HL-60 (cell line): ENCODE measurements at places on chromosomes 5 and 9.

GRCh38 chr5:68287976-68288706 is 72.6 kb downstream of the PIK3R1 start:
- DNase-seq, result no peak

- no peak for DNase-seq
Observed at GRCh38 chr5:156414391-156414790, 87.4 kb downstream of the SGCD start.

DNA sequence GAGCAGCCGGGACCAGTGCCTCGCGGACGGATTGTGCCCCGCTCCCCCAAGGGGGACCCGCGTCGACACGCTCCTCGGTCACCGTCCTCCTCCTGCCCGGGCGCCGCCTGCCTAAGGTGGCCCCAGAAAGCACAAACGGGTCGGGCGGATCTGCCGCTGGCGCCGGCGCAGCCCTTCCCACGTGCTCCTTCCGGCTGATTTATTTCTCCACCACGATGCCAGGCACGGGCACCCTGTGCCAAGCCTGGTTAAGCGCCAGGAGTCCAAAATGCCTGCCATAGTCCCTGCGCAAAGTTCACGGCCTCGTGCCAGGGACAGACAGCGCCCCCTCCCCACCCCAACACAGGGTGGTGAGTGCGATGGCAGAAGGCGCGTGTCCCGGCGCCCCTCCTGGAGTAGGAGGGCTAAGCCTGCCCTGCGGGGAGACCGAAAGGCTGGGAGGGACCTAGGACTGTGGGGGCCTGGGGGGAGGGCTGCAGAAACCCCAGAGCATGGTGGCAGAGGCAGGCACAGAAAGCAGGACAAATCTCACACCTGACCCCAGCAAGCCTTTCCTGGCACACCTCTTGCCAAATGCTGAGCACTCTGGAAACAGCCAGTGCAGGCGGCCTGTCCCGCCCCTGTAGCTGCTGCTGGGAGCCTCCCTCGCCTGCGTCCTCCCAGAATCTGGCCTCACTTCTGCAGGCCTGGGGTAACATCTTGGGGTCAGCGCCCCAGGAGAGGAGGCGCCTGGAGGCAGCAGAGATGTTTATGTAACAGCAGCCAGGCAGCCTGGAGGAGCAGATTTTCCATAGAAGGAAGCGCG is 1.1 kb upstream of the NOTCH1 start:
- DNase-seq, result no peak

DNA sequence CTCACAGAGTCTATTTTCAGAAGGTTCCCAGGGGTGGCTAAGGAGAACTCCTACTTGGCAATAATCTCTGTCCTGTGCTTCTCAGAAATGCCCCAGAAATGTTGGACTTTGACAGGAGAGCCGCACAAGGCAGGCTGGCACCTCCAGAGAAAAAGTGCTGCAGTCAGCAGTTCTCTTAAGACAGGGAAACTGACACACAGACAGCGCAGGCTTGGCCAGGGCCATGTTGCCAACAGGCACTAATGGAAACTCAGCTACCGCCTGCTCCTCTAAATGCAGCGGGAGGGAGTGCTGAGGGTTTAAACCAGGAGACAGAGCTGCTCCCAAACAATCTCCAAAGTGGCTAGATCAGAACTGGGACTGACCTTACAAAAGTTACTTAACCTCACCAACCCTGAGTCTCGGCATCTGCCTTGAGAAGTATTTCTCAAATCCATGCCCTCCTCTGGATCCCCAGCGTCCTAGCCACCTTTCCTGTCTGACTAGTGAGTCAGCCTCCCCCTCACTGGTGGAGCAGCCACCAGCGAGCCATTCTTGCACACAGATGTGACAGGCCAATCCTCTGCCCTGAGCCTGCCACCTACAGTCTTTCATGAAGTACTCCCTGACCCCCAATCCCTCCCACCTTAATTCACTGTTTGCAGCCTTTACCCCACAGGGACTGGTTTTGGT is 186.4 kb downstream of the CDK5RAP2 start:
- no peak for DNase-seq

- no peak for DNase-seq
Observed at GRCh38 chr5:110377943-110378342, 348.5 kb downstream of the TMEM232 start.

- DNase-seq, result peak; percentile 18
Observed at GRCh38 chr9:129414377-129414992, 206.4 kb downstream of the C9orf50 start.

- DNase-seq, result no peak
Observed at GRCh38 chr5:107451028-107451427, 219.7 kb downstream of the EFNA5 start.

GRCh38 chr9:110545705-110546104 is 33.8 kb downstream of the SVEP1 start:
- no peak for DNase-seq

DNA sequence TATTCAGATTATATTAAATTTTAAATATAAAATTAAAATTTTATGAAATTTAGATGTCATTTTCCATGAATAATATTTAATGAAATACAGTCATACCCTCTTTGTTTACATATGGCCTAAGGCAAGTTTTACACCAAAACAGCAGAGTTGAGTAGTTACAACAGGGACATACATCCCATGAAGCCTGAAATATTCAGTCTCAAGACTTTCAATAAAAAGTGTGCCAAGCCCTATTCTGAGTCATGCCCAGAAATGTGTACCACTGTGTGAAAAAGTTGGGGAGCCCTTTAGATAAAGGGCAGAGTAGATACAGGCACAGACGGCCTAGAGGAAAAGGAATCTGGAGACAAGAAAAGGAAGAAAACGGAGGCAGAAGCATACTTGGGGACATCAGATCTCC is 261.3 kb downstream of the SGCD start:
- no peak for DNase-seq

GRCh38 chr5:161546470-161547301 is at the start of gene GABRB2:
TSS of gene GABRB2 (minus strand) at chr5:161546725. CDS start at chr5:161546643, 82 bp downstream.
- peak; percentile 34 for DNase-seq

DNA sequence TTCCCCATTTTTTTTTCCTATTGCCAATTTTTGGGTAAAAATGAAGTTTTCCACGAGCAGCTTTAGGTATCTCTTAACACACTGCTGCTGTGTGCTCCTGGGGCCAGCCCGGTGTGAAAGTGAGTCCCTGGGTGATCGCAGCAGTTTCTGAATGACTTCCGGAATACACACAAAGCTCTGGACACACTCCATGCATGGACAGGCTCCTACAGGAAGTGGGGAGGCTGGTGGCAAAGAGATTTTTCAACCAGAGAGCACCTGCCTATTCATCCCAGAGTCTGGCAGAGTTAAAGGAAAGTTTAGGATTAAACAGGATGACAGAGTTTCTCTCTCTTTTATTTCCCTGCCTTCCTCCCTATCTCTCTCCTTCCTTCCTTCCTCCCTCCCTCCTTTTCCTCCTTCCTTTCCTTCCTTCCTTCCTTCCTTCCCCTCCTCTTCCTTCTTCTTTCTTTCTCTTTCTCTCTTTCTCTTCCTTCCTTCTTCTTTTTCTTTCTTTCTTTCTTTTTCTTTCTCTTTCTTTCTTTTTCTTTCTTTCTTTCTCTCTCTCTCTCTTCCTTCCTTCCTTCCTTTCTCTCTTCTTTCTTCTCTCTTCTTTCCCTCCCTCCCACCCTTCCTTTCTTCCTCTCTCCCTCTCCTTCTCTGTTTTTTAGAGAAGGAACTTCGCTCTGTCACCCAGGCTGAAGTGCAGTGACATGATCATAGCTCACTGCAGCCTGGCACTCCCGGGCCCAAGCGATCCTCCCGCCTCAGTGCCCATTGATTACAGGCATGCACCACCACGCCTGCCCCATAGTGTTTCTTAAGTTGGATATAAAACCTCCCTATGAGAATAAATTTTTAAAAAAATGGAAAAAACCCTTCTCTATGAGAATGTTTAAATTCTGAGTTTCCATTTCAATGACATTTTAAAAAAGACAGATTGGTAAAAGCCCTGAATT is 38.7 kb upstream of the UBTD2 start:
- DNase-seq, result no peak

DNA sequence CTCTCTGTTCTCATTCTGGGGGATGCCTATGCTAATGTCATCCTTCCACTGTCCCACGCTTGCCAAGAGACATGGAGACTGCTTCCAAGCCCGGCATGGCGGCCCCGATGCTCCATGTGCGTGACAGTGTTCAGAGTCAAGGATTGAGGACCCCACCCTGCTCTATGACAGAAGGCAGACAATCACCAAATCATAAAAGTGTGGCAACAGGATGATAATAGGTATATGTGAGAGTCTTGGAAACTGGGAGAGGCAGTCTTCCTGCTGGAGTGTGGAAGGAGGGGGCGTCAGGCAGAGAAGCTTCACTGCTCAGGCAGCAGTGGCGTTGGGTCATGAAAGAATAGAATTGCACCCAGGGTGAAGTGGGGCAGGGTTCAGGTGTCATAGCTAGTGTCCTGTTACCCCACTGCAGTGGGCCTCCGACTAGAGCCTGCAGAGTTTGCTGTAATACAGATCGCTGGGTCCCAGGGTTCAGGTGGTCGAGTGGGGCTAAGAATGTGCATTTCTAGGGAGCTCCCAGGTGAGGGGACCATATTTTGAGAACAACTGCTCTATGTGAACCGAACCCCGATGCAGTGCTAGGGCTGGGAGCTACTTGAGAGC is 12.5 kb upstream of the GADD45G start:
- no peak for DNase-seq

GRCh38 chr5:133741818-133742355 is 129.5 kb upstream of the FSTL4 start:
- DNase-seq, result no peak

DNA sequence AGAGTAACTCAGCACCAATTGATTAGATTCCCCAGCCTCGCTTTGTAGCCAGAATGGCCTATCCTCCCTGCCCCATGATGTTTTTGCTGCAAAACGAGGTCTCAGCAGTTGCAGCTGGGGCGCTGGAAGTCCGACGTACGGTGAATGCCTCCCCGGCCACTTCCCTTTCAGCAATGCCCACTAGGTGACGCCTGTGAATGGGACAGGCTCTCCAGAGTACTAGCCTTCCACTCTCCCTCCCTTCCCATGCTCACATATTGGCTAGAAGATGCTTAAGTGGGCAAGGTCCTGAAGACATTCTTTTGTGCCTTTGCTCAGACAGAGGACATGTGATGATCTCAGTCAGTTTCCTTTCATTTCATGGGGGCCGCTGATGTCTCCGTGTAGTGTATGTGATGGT is 50.8 kb downstream of the DMRT2 start:
- DNase-seq, result no peak

DNA sequence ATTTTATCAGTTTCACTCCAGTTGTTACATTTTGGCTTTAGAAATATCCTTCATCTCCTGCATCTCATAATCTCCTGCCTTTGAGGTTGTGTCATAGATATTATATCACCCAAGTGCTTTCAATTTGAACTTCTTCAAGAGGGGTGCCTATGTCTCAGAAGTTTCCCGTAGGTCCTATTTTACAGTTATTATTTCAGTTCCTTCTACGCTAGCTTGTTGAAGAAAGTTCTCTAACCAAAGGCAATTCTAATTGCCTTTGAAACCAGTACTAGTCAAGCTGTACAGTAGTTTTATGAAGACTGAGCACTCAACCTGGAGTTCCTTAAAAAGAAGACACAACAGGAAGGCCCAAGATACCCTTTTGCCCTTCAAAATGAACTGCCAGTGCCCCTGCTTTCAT is 116.4 kb downstream of the ZCCHC7 start:
- DNase-seq, result no peak

DNA sequence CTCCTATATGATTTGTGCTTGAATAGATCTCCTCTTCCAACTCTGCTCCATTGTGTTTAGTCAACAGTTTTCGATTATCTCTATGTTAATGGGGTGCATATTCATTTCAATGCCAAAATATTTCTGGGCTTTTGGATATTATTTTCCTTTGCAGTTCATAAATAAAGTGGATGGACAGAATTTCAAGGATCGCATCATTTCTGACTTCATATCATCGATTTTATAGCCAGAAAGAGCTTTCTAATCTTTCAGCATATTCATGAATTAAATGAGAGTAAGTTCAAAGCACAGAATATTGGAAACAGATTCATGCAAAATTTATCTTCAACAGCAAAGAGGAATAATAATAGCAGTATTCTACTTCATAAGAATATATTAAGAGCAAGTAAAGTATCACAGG is 60.0 kb upstream of the MINAR2 start:
- DNase-seq, result no peak

- no peak for DNase-seq
Observed at GRCh38 chr9:110591526-110591925, 12.0 kb upstream of the SVEP1 start.

GRCh38 chr5:178209334-178210072 is 5.2 kb downstream of the HNRNPAB start:
- DNase-seq, result no peak

GRCh38 chr9:95148208-95148520 is 169.3 kb downstream of the FANCC start:
- DNase-seq, result no peak

GRCh38 chr5:118919016-118919415 is 69.3 kb downstream of the DTWD2 start:
- no peak for DNase-seq

DNA sequence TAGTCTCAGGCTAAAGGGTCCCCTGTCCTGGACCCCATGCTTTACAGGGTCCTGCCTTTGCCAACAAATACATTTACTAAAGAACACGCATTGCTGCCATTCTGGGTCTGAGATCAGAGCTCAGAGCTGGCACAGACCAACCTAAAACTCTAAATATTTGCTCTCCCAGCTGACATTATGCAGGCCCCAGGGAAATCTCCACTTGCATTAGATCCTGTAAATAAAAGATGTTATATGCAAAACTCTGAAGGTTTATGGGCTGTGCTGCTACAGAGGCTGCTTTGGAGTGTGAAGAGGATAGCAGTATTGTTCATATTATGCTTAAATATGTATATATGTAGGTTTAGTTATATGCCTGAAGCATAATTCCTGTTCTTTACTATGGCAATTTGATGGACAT is 35.9 kb upstream of the RANBP3L start:
- no peak for DNase-seq

DNA sequence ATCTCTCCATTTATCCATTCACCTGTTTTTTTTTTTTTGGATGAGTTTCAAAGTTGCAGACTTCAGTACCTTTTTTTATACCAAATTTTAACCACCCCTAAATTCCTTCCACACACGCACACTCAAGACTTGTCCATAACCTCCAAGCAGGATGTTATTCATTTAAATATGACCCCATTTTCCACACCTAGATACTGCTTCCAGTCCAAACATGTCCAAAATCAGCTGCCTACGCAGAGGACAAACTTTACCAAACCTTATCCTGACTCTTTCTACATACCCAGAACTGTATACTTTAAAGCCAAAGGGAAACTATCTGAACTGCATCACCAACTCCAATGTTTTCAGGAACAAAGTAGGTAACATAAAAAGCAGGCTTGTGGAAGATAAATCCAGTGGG is 36.0 kb upstream of the FYB1 start:
- DNase-seq, result no peak

- DNase-seq, result no peak
Observed at GRCh38 chr5:27434335-27434734, 395.9 kb upstream of the CDH9 start.

GRCh38 chr5:113056988-113057387 is 80.4 kb downstream of the DCP2 start:
- DNase-seq, result peak; percentile 3
